ENCODE measurements at places on chromosomes 2 and 18.

DNA sequence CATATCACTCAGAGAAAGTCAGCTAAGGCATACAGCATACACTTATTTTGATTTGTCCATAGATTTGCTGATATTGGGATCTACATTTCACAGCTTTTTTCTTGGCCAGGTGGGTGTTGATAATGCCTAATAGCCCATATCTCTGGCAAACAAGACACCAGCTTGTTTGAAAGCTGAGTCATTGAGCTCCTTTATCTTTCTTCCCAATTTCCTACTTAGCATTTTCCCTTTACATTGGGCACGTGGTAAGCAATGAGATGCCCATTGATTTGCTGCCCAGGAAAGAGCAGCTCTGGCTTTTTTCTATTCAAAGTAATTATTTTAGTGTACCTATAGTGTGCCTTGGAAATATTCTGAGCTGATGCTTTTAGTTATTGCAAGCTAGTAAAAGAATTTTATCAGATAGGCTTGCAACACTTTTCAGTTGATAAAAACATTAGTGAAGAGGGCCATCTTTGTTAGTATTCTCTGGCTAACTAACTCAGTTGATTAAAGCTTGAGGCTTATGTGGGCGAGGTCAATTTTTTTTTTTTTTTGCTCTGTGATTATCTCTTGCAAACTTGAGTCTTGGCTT, 79.6 kb downstream of the OSBPL6 start:
- no peak for DNase-seq
- H3K27me3 ChIP-seq = no peaks in the 10 kb centered on the region
- H3K27ac ChIP-seq = no peak overlapping the region
- peaks cover 6% of the 10 kb centered on the region for H3K4me1 ChIP-seq
- no peak overlapping the region for H3K4me3 ChIP-seq
- no peaks in the 10 kb centered on the region for H3K36me3 ChIP-seq

DNA sequence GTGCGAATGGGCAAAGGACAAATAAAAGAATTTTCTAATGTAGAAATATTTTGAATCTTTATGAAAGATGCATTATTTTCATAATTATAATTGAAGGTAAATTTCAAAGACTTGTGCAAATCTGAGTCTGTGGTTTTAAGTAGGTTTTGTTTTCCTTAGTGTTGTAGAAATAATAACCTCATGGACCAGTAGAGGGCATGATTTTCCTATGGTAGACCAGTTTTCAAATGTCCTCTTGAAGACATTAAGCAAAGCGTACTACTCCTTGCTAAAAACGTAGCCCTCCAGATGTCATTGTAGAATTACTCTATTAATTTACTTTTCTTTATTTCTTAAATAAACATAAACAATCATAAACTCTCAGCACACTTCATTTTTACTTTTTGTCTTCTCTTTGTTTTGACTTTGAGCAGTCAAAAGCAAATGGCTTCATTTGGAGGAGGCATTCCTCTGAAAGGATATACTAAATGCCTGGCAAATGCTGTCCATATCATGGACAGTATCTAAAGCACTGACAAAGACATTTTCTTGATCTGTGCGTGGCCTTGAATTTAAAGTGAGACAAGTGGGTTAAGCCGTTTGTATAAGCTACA, 85.8 kb upstream of the FAM237A start:
- no peaks in the 10 kb centered on the region for H3K36me3 ChIP-seq
- DNase-seq = peak; percentile 11
- H3K4me1 ChIP-seq = no peaks in the 10 kb centered on the region

- 0 out of 2 replicates have a peak, but pooled peaks cover 3% of the 10 kb centered on the region for H3K36me3 ChIP-seq
- H3K4me3 ChIP-seq = no peak overlapping the region
- no peak for DNase-seq
- no peak overlapping the region for H3K27ac ChIP-seq
Measured at GRCh38 chr2:25149646-25150045, 18.7 kb downstream of the POMC start.

DNA sequence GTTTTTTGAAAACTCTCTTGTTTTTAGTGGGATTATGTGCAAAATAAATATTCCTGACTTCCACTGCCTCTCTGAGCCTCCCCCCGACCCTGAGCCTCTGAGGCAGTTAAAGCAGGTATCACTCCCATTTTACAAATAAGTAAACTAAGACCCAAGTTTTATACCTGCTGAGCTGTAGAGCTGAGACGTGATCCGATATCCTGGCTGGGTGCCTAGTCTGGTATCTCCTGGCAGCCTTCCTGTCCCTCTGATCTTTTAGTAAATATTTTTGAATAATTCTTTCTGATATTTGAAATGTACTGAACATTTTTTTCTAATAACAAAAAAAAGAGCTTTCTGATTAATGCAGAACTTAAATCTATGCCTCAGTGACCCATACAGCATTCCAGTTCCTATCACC, 108.3 kb upstream of the NOSTRIN start:
- H3K4me1 ChIP-seq = no peaks in the 10 kb centered on the region
- H3K27ac ChIP-seq = no peak overlapping the region
- H3K4me3 ChIP-seq = no peak overlapping the region
- no peak for DNase-seq

DNA sequence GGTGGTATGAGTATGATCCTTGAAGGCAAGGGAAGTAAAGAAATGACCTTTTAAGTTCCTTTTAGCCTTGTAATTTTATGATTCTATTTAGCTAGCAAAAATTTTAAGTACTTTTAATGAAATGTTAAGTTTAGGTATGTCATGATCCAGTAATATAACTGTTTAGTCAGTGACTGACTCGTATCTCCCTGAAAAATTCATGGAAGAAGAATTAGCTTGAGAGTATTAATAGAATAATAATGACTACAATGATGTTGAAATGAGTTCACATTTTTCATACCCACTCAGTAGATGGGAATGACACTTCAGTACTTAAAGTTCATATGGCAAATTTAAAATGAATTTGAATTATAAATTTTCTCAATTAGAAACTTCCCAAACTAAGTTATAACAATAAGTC, 14.6 kb downstream of the RAB3GAP1 start:
- H3K4me1 ChIP-seq = no peaks in the 10 kb centered on the region
- no peak overlapping the region for H3K27ac ChIP-seq
- no peak for DNase-seq
- H3K36me3 ChIP-seq = 0 out of 2 replicates have a peak, but pooled peaks cover 2% of the 10 kb centered on the region
- H3K4me3 ChIP-seq = no peak overlapping the region

GRCh38 chr2:42132191-42132965, 36.8 kb upstream of the EML4 start:
- H3K36me3 ChIP-seq = no peaks in the 10 kb centered on the region
- no peak overlapping the region for H3K27ac ChIP-seq
- DNase-seq = no peak
- H3K27me3 ChIP-seq = no peaks in the 10 kb centered on the region
- no peak overlapping the region for H3K4me3 ChIP-seq

- no peaks in the 10 kb centered on the region for H3K27me3 ChIP-seq
- no peak overlapping the region for H3K4me3 ChIP-seq
- no peaks in the 10 kb centered on the region for H3K4me1 ChIP-seq
- peak; percentile 18 for DNase-seq
- no peak overlapping the region for H3K27ac ChIP-seq
Measured at GRCh38 chr2:141399270-141399669, 731.5 kb downstream of the LRP1B start.

- no peak overlapping the region for H3K27ac ChIP-seq
- H3K27me3 ChIP-seq = no peaks in the 10 kb centered on the region
- DNase-seq = no peak
Measured at GRCh38 chr2:108635630-108636354, 83.5 kb upstream of the RANBP2 start.

DNA sequence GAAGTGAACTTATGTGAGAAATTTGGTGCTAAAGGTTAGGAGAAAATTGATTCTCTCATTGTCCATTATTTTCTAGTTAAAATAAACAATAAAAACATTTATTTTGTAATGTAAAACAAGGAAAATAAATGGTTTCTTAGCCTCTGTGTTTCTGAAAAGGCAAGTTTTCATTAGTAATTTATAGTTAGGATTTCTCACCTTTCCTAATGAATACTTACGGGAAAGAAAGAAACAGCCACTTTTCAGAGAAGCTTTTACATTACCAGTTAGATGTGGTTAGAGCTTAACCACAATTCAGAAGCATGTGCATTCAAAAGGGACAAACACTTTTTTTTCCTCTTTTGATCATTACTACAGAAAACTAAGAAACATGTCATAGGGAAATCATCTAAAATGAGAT, 18.8 kb downstream of the NEMP2 start:
- H3K27me3 ChIP-seq = no peaks in the 10 kb centered on the region
- H3K4me1 ChIP-seq = no peaks in the 10 kb centered on the region
- H3K4me3 ChIP-seq = no peak overlapping the region
- H3K36me3 ChIP-seq = 0 out of 2 replicates have a peak, but pooled peaks cover 2% of the 10 kb centered on the region

GRCh38 chr2:58052978-58053377, 6.4 kb downstream of the VRK2 start:
- no peak overlapping the region for H3K4me3 ChIP-seq
- no peak for DNase-seq
- no peak overlapping the region for H3K27ac ChIP-seq
- peaks cover 5% of the 10 kb centered on the region for H3K4me1 ChIP-seq

GRCh38 chr2:9178110-9178903, 28.3 kb upstream of the ASAP2 start:
- no peaks in the 10 kb centered on the region for H3K4me1 ChIP-seq
- no peak for DNase-seq
- H3K36me3 ChIP-seq = no peaks in the 10 kb centered on the region
- no peak overlapping the region for H3K27ac ChIP-seq
- H3K27me3 ChIP-seq = no peaks in the 10 kb centered on the region
- no peak overlapping the region for H3K4me3 ChIP-seq

- no peak overlapping the region for H3K4me3 ChIP-seq
- 0 out of 2 replicates have a peak, but pooled peaks cover 2% of the 10 kb centered on the region for H3K4me1 ChIP-seq
- DNase-seq = no peak
Measured at GRCh38 chr18:8765783-8766463, 60.6 kb downstream of the MTCL1 start.

GRCh38 chr2:25362049-25362433, 20.3 kb upstream of the DNMT3A start:
- no peak overlapping the region for H3K4me3 ChIP-seq
- no peaks in the 10 kb centered on the region for H3K4me1 ChIP-seq
- H3K36me3 ChIP-seq = no peaks in the 10 kb centered on the region
- DNase-seq = peak; percentile 91
- no peak overlapping the region for H3K27ac ChIP-seq

DNA sequence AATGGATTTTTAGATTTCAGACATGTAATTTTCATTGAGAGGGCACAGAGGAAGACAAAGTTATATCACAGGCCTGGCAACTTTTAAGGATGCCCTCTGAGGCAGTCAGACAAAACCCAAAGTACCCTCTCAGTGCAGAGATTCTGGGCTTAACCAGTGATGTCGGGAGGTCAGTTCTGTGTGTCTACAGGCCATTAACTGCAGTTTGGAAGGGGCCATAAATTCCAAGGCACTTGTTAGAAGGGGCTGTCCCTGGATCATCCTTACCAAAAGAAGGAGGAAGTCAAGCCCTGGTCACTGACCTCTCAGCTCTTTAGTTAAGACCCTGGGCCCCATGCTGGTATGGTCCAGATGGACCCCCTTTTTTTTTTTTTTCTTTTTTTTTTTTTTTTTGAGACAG, 60.7 kb downstream of the LRRFIP1 start:
- no peaks in the 10 kb centered on the region for H3K36me3 ChIP-seq
- DNase-seq = no peak
- no peak overlapping the region for H3K27ac ChIP-seq
- no peaks in the 10 kb centered on the region for H3K4me1 ChIP-seq
- no peaks in the 10 kb centered on the region for H3K27me3 ChIP-seq

GRCh38 chr18:22914633-22915032, 18.5 kb upstream of the RBBP8 start:
- H3K4me1 ChIP-seq = peaks cover 1% of the 10 kb centered on the region
- no peaks in the 10 kb centered on the region for H3K36me3 ChIP-seq
- H3K27ac ChIP-seq = no peak overlapping the region
- no peak overlapping the region for H3K4me3 ChIP-seq
- no peaks in the 10 kb centered on the region for H3K27me3 ChIP-seq

DNA sequence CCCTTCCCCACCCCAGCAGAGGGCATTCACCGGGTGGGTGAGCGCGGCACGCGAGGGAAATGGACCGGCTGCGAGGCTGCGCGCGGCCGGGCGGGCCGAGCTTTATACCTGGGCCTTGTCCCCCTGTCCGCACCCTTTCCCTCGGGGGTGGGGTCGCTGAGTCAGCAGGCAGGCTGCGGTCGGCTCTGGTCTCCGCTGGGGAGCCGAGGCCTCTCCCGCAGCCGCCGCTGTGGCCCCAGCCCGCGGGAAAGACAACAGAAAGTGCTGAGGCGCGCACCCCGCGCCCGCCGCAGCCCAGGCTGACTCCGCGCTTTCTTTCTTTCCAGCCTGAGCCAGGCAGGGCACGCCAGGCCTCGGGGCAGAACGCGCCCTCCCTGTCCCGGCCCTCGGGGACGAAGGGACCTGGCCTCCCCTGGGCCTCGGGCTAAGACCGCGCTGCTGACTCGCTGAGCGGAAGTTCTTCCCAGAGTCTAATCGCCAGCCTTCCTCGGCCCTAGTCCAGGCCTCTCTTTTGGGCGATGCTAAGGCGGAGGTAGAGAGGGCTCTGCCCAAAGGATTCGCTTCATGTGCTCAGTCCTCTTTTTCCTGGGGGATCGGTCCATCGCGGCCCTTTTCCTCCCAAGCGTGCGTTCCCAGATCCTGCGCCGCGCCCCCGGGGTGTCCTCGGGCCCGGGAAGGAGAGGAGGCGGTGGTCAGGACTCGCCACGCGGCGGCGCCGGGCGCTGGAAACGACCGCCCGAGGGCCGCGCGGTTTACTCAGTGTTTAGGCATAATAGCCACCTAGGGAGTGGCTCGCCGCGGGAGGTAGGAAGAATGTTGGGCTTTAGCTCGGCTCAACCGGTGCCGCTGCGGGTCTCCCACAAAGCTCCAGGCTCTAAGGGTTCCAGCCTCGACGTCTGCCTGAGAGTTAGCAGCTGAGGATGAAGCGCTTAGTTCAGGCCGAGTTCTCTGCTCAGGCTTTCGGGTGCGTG, at the start of gene CRYBA2:
TSS of gene CRYBA2 (minus strand) at position 78 of the 971 bp plus-strand sequence. CDS start 246 bp downstream, outside the sequence.
- DNase-seq = no peak
- no peaks in the 10 kb centered on the region for H3K36me3 ChIP-seq
- H3K27ac ChIP-seq = no peak within 1 kb of the TSS
- H3K4me3 ChIP-seq = no peak within 1 kb of the TSS
- peaks cover 98% of the 10 kb centered on the region for H3K27me3 ChIP-seq

- H3K4me3 ChIP-seq = no peak overlapping the region
- no peak for DNase-seq
- H3K27me3 ChIP-seq = no peaks in the 10 kb centered on the region
- no peaks in the 10 kb centered on the region for H3K4me1 ChIP-seq
- no peaks in the 10 kb centered on the region for H3K36me3 ChIP-seq
Measured at GRCh38 chr2:4827836-4828235, 864.3 kb upstream of the SOX11 start.

DNA sequence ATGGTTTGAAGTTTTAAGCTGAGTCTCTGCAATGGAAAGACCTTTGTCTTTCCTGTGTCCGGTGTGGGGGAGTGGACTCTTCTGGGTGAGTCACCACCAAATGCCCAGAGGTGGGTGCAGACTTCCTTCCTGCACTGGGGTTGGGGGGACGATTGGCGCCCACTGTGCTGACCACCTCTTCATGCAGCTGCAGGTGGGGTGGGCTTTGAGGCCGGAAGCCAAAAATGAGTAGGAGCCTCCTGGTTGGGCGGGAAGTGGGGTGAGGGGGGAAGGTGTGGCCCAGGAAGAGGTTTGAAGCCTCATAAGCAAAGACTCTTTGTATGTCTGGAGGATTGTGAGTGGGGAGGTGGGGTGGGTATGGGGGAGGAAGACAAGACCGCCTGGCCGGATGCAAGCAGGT, 27.6 kb downstream of the PAX8 start:
- no peak overlapping the region for H3K4me3 ChIP-seq
- DNase-seq = no peak
- H3K36me3 ChIP-seq = no peaks in the 10 kb centered on the region
- no peak overlapping the region for H3K27ac ChIP-seq
- H3K4me1 ChIP-seq = no peaks in the 10 kb centered on the region
- no peaks in the 10 kb centered on the region for H3K27me3 ChIP-seq

Data from iPS DF 6.9 (cell line).